Right renal pelvis (tissue), 4 donors: ENCODE measurements at places on chromosomes 5 and 9. TPM values are rescaled to one million over a fixed set of nuclear protein-coding genes. Genes with fewer than 3 reads are reported as not detected.

GRCh38 chr9:33287087-33287490, 3.2 kb upstream of the NFX1 start:
- peak; percentile 28 for DNase-seq

Gene CD72
- 2.5 TPM for polyA plus RNA-seq

GRCh38 chr9:77820293-77820954, 172.3 kb upstream of the GNA14 start:
- DNase-seq = no peak

Gene MAN2A1
- 74.8 TPM for polyA plus RNA-seq

DNA sequence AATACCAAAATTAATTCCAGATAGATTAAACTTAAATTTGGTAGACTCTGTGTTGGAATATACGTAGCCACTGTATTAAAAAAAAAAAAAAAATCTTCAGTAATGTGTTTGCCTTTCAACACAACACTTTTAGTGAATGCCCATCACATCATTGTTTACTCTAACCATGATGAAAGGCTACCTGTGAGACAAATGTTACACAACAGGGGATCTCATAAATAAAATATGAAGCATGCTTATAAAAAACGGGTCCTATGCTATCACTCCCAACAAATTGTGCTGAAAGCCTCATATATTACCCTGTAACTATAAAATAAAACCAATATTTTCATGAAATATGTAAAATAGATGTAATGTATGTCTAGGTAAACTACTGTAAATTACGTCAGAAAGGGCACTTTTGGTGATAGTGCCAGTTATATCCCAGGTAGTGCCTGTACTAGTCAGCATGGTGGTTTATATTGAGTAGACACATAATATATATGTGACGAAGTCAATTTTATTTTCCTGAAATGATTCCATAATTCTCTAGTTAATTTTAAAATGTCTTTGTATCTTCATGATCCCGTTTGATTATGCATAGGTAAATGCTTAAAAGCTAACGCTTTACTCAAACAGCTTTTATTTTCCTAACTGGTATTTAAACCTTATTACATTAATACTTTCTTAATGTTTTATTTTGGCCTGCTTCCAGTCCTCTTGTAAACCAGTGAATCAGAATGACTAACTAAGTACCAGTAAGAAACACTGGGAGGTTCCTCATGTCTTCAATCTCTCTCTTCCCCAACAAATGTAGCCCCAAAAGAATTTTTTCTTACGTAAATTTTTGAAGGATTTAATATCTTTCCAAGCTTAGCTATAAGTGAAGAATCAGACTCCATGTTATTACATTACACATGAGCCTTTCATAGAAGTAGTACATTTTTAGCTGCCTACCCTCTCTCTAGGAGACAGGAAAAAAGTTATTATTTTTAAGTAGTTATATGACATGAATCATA, 420.3 kb downstream of the GABRG2 start:
- DNase-seq = no peak

- DNase-seq = no peak
These were observed 1.8 kb downstream of the OLFML2A start for GRCh38 chr9:124778575-124779367.

DNA sequence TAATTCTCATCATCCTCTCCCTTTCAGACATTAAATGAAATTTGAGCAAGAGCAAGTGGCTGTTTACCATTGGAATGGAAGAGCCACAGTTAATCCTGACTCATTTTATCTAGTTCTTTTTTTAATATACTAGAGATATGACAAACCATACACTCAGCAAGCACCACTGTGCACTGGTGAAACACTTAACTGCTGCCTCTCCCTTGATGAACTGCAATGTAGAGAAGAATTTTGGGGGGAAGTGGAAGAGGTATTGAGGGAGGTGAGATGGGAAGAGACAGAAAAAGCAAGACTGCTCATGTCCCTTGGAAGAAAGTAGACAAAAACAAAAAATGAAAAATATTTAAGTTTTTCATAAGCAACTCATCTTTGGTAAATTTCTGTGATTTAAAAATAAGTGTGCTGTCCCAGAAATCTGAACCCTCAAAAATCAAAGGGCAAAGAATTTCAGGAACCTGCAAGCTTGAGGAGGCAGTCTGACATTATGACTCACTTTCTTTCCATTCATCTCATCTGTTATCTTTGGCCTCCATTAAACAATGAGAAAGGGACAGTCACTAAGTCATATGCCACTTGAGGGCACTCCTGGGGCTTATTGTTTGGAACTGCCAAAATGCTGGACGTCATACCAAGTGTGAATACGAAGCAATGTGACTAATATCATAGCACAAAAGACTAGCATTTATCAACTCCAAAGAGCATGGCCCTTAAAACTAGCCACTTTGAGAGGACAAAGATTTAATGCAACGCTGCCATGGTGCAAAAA, 566.8 kb upstream of the DMAC1 start:
- no peak for DNase-seq

DNA sequence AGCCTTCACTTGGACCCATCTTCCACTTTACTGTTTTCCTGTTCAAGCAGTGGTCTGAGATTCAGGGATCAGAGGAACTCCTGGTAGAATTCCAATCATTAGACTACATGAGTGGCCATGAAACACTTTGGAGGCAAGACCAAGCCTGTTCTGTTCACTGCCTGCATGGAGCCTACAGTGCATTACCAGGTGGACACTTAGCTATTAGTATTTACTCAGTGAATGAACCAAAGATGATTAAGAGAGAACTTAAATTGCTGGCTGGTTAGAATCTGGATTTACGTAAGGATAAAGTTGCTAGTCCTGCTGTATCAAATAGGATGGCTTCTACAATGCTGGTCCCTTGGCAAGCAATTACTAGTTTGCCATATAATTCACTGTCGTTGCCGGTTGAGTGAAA, 245.5 kb downstream of the ARRDC3 start:
- DNase-seq = no peak

DNA sequence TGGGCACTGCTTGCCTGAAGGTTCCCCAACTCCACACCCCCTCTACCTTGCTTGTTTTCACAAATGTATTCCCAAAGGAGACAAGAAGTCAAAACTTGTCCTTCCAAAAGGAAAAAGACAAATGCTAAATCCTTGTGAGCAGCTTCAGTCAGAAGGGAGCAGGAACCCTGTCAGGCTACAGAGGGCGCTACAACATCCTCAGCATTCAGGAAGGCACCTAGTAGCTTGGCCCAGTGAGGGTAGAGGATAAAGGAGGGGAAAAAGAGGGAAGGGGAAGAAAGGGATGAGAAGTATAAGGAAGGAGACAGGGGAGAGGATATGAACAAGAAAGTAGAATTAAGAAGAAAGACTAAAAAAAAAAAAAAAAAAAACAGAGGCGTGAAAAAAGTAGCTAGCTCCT, 97.5 kb downstream of the MLLT3 start:
- DNase-seq = no peak

DNA sequence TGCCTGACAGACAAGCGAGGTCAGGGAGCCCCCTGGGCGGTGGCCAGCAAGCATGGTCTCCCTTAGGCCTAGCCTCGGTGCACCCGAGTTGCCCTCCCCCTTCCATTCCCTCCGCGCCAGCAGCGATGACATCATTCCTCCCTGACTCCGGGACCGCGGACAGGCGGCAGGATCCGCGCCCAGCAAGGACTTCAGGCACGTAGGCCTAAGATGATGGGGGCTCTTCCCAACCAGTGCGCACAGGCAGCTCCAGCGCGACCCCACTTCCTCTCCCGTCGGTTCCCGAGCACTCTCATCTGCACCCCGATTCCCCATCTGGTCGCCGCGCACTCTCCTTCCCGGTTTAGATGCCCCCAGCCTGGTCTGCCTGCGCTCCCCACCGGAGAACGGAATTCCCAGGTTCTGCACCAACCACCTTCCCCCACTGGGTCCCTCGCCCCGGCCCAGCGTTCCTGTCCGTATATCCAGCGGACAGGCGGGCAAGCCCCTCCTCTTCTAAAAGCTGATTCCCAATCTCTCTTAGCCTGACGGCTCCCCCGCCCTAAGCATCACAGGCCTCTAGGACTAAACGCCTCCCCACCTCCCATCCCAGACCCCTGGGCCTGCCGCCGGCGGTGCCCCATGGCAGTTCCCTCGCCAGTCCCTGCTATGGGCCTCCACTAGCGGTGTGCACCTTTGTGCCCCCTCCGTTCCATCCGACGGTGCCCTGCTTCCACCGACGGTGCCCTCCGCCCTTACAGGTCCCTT, 931 bp downstream of the FAM219A start:
- peak; percentile 43 for DNase-seq

- no peak for DNase-seq
These were observed 431 bp downstream of the BNC2 start for GRCh38 chr9:16869882-16870595.

DNA sequence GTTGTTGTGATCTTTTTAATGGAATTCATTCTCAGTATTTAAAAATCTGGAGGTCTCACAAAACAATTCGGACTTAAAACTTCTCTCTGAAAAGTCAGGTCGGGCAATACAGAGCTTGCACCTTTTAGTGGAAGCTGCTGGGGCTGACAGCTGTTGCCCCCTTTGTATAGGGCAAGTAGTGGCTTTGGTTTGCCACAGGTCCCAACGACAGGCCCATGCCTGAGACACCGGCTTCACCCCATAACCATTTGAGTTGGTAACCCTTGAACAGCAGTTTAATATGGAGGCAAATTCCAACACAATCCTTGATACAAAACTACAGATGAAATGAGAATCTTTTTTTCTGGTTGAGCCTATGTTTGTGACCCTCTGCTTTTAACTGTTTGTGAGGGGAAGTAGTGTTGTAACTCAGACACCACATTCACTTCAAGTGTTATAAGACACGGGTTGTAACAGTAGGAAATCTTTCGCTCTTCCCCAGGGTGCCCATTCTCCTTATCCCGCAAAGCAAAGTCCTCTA, 752 bp upstream of the GLRX start:
- no peak for DNase-seq

GRCh38 chr9:89523948-89524347, 26.0 kb upstream of the SEMA4D start:
- no peak for DNase-seq

- DNase-seq = no peak
These were observed 10.4 kb downstream of the GMCL2 start for GRCh38 chr5:178176791-178177190.

Gene C5
- 15.5 TPM for polyA plus RNA-seq

GRCh38 chr5:30108051-30108450, 1085.4 kb upstream of the CDH6 start:
- no peak for DNase-seq

GRCh38 chr9:5430912-5431311, 6.8 kb downstream of the PLGRKT start:
- no peak for DNase-seq

GRCh38 chr9:71079451-71079850, 42.0 kb downstream of the TRPM3 start:
- no peak for DNase-seq

- no peak for DNase-seq
These were observed 320.4 kb downstream of the DRD1 start for GRCh38 chr5:175123542-175123941.

DNA sequence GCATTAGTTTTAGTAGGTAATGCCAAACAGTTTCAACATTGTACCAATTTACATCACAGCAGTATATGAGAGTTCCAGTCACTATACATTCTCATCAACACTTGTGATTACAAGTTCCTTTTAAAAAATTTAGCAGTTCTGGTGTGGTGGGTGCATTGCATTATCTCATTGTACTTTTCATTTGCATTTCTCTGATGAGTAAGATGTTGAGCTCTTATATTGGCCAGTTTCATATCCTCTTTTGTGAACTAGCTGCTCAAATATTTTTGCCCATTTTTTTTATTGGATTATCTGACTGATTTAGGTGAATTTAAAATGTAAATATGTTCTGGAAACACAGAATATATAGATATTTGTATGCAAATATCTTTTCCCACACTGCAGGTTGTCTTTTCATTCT, 160.9 kb upstream of the NR3C1 start:
- no peak for DNase-seq

GRCh38 chr5:135462304-135462703, 10.2 kb upstream of the TIFAB start:
- DNase-seq = peak; percentile 59

GRCh38 chr5:76607353-76607871, 15.8 kb downstream of the F2RL2 start:
- DNase-seq = peak; percentile 31

DNA sequence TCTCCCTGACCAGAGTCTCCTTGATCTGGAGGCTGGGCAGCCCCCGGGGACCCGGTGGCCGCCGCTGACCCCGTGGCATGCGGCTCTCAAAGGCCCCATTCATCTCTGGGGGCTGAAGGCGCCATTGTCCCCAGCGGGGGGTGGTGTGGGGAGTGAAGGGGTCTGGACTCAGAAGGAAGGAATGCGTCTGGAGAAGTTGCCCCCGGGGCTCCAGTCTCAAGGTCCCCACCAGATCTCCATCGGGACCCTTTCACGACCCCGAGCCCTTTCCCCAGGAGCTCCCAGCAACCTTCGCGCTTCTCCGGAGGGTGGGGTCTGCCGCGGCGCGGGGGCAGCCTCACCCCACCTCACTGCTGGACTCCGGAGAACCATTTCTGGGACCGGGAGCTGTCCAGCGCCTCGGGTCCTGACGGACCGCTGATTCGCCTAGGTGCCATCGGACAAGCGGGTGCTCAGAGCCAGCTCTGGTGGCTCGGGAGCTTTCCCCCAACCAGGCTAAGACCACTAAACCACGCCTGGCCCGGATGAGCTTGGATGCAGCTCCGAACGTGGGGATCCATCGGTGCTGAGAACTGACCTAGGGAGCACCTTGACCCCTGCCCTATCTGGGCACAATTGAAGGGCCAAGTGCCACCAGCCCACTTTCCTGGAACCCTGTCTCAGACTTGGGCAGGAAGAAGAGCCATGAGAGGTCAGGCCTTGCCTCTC, 5.1 kb upstream of the PCDH1 start:
- DNase-seq = no peak

- DNase-seq = no peak
These were observed 8.4 kb downstream of the FLT4 start for GRCh38 chr5:180640861-180641565.

DNA sequence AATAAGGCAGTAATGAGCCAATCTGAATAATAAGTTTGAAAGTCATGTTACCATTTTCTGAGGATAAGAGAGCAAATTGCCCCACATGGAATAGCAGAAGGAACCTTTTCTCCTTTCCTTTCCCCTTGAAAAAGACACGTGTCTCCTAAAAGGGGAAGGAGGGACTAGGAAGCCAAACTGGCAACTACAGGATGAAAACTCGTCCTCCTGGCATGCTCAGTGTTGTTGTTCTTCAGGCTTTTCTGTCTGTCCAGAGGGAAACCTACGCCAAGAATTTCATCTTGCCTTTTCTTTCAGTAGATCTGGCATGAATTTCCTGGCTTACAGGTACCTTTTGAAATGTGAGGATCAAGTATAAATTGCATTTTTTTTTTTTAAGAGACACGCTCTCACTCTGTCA, 355.9 kb upstream of the TLE4 start:
- DNase-seq = no peak

DNA sequence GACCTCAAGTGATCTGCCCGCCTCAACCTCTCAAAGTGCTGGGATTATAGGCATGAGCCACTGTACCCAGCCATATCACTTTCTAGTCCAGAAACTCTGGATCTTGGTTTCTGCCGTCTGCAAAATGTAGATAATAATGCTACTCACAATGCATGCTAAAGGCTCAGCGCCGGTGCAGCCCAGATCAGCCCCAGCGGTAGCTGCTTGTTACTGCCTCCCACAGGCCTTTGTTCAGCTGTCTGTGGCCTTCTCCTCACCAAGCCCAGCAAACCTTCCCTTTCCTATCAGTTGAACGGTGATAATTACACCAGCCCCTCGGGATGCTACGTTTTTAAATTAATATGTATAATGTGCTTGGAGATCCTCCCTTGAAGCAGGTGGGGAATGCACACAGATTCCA, 26.2 kb upstream of the MSX2 start:
- DNase-seq = no peak

Gene PCDHGC5
- 0.61 TPM for polyA plus RNA-seq

- no peak for DNase-seq
These were observed 509.0 kb downstream of the KIF4B start for GRCh38 chr5:155522540-155522939.

GRCh38 chr5:17398866-17399835, 98.9 kb upstream of the TAF11L2 start:
- no peak for DNase-seq

Gene BTNL9
- 7.0 TPM for polyA plus RNA-seq
